ENCODE measurements at places on chromosomes 4 and X.

GRCh38 chrX:96722781-96723180 lies 38.1 kb downstream of the DIAPH2 start:
- no peak for DNase-seq

GRCh38 chr4:1412376-1413203 lies 6.3 kb upstream of the NKX1-1 start:
- DNase-seq, result no peak

DNA sequence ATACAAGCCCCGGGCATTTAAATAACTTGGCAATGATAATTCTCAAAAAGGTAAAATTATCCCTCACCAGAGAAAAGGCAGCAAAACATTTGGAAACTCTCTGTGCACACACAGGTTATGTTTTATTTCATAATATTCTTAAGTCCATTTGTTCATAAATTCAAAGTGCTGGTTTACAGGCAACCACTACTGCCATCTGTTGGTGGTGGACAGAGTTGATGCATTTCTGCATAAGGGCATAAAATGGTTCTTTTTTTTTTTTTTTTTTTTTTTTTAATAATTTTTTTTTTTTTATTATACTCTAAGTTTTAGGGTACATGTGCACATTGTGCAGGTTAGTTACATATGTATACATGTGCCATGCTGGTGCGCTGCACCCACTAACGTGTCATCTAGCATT lies 31.5 kb upstream of the IL21 start:
- no peak for DNase-seq

GRCh38 chr4:59553063-59553720 lies 1646.9 kb upstream of the ADGRL3 start:
- peak; percentile 11 for DNase-seq

GRCh38 chr4:76767983-76768382 lies 130.0 kb downstream of the SOWAHB start:
- peak; percentile 77 for DNase-seq
